Stimulated activated CD4-positive, alpha-beta T cell treated with anti-CD3 and anti-CD28 coated beads, Interleukin-4, amount 100 ng/mL, for 4 hours (primary cell): ENCODE measurements at places on chromosomes 6 and 20.

- DNase-seq, result no peak
Observed at GRCh38 chr6:340186-340955, 48.1 kb downstream of the DUSP22 start.

DNA sequence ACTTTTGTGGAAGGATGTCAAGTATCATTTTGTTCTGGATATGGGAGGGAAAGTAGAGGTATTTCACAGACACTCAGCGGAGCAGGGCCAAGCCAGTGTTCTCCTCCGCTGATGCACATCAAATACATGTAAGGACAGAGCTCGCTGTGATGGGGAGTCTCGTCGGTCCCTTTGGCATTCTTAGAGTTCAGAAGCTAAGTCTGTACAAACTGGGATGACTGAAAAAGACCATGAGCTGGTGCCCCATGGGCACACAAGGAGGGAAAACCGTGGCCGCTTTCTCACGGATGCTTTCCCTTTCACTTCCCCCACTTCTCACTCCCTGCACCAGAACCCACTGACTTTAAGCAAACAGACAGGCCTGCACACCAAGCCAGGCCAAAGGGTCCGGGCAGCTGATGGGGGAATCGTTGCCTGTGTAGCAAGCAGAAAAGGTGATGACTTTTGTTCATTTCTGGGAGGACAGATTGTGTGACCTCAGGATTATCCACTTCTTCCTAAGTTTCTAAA, 27.7 kb upstream of the MPC1 start:
- no peak for DNase-seq

DNA sequence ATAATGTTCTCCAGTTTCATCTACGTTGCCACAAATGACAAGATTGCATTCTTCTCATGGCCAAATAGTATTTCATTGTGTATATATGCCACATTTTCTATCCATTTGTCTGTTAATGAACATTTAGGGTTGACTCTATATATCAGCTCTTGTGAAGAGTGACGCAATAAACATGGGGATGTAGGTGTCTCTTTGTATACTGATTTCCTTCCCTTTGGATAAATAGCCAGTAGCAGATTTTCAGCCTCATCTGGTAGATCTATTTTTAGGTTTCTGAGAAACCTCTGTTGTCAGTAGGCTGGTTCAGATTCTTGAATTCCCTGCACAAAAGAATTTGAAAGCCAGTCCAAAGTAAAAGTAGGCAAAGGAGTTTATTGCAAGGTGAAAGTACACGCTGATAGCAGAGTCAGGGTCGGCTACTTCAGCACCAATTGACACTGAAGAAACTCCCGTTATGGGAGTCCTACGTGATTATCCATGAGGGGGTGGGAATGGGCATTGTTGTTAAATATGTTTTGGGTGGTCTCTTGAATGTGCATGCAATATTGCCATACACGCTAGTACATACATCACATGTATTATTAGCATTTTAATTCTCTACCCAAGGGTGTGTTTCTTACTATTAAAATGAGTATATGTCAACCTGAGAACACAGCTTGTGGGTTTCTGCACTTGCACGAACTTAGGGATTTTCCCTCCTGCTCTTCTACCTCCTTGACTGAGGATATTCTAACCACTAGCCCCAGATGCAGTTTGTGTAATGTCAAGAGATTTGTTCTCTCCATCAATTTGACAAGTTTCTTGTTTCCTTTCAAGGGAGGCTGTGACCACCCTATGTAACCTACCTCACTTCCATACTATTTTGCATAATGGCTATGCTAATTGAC, 14.4 kb upstream of the SLC17A2 start:
- no peak for DNase-seq

- DNase-seq, result no peak
Observed at GRCh38 chr20:9478771-9479170, 35.6 kb upstream of the LAMP5 start.

DNA sequence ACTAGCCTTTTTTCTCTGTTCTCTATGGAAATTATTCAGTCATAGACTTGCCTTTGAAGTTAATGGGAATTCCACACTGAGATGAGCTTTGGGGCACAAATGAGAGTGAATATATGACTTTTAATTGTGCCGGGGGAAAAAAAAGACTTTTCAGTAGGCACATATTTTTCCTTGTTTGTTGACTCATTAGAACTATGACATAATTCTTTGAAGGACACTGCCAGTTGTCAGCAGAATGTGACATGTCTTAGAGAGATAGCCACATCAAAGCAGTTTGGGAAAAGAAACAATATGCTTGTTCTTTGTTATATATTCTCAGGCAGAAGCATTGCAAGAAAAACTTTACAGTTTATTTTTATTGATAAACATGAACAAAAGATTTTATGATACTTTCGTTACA, 138.3 kb downstream of the COL9A1 start:
- no peak for DNase-seq
